NCI-H1694 treated with DMSO at 0.1 percent for 48 hours (cell line): ENCODE measurements at places on chromosomes 3 and 15.

DNA sequence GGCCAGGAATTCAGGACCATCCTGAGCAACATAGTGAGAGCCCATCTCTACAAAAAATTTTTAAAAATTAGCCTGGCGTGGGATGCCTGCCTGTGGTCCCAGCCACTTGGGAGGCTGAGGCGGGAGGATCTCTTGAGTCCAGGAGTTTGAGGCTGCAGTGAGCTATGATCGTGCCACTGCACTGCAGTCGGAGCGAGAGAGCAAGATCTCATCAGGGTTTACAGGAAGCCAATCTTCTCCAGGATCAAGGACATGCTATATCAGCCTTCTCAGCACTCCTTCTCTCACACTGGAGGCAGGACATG is 451 bp upstream of the STOML1 start:
- DNase-seq, result no peak

GRCh38 chr15:81174125-81174791 is 22.4 kb upstream of the IL16 start:
- DNase-seq, result no peak

GRCh38 chr15:88649753-88650551 is 11.1 kb downstream of the ISG20 start:
- no peak for DNase-seq

GRCh38 chr3:163462446-163462845 is 1615.8 kb downstream of the SI start:
- no peak for DNase-seq

DNA sequence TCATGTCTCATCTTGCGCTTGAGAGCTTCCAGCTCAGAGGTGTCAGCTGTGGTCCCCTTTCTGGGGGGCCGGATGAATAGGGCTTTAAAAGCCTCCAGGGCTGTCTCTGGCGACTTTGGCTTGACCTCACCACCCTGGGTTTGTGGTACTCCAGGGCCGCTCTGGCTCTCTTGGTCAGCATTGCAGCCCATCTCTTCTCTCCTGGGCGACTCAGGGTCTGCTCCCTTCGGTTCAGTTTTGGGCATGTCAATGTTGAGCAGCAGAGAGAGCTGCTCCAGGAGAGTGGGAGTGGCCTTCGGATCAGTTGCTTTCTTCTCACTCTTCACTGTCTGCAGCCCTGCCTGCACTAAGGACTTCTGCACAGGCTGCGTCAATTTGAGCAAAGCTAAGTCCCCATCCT is 127.9 kb downstream of the FMN1 start:
- DNase-seq, result no peak

GRCh38 chr3:152595975-152596821 is 238.7 kb upstream of the P2RY1 start:
- DNase-seq, result no peak
